CD4-positive, alpha-beta T cell treated with Interleukin-2 at 100 ng/mL for 4 hours (primary cell): ENCODE measurements at places on chromosomes 12 and 14.

DNA sequence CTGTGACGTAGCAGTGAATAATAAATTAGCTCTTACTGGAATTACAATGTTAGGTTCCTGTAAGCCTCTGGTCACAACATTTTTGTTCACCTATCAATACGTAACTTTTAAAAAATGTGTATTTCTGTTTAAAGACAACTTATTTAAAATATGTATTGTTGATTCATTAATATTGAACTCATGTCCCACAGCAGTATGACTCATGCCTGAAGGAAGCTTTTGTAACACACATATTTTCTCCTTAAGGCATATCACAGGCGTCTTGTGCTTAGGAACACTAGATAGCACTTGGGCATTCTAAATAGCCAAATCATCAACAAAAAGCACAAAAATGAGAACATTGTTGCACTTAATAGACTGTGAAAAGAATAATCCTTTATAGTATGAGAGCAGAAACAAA is 92.5 kb downstream of the GPHN start:
- no peak for DNase-seq

DNA sequence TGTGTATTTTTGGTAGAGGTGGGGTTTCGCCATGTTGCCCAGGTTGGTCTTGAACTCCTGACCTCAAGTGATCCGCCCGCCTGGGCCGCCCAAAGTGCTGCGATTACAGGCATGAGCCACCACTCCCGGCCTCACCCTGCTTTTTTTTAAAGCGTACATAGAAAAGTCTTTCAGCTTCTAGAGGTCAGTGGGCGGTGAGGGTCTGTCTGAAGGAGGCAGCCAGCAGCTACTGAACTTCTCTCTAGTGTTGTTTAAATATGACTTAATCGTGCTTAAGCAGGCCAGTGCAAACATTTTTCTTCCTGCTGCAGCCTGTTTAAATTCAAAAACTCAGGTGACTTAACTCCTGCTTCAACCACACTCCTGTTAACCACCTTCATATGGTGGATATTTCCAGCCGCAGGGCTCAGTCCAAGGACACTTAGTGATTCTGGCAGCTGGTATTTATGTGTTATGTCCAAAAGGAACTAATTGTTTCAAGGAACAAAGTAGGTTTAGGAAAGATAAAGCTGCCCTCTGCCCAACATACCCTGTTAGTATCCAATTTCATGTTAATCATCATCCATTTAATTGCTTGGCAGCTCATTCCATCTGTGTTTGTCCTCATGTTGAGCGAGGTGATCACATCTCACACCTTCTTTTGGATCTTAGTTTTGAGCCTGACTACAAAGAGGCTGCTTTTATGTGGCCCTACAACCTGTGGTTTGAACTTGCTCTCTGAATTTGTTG is 2.0 kb downstream of the PRKAB1 start:
- DNase-seq = no peak

GRCh38 chr12:64820593-64820992 is 3.9 kb upstream of the TBC1D30 start:
- DNase-seq = no peak

DNA sequence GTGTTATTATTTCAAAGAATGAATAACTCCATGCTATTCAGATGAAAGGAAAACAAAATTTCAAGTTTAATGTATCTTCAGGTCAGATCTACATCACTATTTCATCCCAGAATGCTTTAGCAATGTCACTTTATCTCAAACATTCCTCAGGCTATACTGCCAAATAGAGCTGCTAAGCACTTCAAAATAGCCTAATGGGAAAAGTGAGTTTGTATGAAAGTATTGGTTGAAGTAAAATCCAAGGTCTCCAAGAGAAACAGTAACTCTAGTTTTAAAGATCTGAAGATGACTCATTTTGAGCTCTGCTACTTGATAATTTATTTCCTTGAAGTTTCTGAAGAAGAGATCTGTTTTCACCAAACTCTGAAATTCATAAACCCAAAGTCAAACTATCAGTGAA is 466.2 kb upstream of the FOXG1 start:
- no peak for DNase-seq

DNA sequence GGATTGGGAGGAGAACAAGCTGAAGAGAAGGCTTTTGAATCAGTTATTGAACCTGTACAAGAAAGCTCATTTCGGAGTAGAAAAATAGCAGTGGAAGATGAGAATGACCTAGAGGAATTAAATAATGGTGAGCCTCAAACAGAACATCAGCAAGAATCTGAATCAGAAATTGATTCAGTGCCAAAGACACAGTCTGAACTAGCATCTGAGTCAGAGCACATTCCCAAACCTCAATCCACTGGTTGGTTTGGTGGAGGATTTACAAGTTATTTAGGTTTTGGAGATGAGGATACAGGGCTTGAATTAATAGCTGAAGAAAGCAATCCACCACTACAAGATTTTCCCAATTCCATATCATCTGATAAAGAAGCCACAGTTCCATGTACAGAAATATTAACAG is 13.5 kb downstream of the MIA2 start:
- no peak for DNase-seq

DNA sequence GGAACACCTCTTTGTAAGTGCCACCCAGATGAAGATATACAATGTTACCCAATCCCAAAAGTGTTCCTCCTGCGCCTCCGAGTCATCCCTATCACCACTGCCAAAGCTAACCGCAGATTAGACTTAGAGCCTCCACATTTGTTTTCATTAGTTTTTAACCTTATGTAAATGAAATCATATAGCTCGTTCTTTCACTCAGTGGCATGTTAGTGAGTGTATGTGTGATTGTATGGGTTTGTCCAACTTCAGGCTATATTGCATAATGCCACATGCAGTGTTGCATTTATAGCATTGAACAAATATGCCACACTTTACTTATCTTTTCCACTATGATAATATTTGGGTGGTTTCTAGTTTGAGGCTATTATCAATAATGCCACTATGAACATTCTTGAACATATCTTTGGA is 18.0 kb downstream of the MAP1LC3B2 start:
- no peak for DNase-seq

DNA sequence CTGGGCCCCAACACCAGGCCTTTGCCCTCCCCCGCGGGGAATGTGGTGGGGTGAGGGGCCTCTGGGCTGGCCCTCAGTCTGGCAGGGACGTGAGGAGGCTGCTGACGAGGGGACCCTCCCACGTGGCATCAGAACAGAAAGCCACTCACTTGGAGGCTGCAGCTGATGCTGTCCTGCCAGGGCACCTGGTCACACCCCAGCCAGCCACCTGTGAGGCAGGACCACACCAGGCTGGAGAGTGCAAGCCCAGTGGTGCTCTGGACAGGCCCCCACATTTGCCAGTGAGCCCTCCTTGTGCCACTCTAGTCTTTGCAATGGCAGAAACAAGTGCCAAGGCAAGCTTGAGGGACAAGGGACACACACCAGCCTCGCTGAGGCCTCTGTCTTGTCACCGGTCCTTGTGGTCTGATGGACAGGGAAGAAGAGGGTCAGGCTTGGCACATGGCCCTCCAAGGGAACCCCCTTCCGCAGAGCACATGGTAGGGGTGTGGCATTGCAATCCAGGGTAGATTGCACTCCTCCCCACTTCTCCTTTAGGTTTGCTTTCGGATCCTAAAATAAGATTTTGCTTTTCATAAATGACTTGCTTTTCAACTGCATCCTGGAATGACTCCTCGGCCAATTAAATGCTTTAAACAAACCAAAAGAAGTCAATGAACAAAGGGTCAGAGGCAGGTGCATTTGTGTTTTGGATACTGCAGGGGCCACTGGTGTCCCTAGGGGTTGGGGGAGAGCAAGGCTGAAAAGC is 53.7 kb downstream of the CCDC88C start:
- DNase-seq = no peak

DNA sequence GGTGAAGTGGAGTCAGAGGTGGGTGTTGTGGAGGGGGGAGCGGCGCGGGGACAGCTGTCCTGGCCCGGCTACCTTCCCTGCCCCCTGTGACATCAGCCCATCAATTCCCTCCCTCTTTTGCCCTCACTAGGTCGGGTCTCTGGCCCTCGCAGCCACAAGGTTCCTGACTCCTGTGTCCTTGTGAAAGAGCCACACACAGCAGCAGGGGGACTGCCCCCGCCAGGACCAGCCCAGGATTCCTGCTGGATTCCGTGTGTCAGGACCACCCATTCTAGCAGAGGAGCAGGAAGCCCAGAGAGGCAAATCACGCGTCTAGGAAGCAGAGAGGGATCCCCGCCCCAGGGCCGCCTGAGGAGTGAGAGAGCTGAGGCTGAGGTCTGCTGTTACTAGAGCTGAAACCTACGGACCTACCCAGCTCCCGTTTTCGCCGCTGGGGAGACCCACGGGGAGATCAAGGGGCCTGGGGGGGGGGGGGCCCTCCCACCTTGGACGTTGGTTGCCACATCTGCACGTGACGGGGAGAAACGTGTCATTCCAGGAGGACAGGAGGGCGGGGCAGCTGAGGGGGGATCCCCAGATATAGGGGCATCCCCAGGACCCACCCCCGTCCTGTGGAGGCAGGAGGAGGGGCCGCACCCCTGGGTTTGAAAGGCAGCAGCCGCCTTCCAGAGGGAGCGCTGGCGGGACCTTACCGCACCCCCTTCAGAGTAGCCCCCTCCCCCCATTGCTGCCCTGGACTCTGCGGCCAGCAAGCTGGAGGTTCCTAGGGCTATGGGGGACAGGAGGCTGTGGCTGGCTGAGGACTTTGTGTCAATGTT is 12.5 kb upstream of the INF2 start:
- DNase-seq = no peak

DNA sequence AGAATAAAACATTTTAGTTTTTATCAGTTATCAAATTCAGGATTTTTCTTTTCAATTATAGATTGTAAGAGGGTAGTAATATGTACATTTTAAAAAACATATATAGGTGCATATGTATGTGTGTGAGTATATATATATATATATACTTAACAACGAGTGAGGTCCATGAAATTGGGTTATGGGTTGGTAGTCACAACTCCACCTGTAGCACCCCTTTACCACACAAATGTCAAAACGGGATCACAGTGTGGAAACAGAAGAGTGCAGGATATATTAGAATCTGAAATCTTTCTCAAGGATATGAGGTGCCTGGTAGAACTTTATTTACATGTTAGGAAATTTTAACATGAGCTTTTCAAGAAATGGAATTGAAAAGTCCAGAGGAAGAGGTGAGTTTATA is 31.3 kb downstream of the MIA2 start:
- no peak for DNase-seq

- no peak for DNase-seq
Observed at GRCh38 chr14:101808020-101808641, 46.6 kb downstream of the PPP2R5C start.

DNA sequence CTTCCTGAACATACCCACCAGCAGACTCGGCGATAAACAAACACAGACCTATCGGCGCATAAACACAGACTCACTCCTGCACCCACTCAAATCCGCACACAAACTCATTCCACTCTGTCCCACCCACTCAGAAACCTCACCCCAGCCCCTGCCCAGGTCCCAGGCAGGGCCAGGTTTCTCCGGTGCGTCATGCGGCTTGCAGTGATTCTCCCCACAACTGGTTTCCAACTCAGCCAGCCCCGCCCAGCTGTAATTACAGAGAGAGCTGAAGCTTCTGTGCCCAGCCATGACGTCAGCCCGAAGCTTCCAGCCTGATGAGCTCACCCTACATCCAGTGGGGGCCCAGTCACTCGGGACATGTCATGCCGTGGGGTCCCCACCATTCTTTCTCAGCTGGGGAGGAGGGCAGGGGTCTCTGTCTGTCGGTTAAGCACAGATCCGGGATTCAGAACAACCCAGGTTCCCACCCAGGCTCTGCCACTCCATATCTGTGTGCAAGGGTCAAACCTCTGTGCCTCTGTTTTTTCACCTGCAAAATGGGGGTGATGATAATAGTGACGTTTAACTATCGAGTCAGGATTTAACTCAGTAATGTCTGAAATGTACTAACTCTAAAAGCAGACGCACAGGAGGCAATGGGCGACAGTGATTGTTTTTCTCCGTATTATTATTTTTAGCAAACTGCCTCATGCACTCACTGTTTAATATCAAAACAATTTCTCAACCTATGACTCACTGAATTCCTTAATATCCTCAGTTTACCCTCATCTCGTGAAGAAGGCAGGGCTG is 2.3 kb upstream of the HSPB8 start:
- no peak for DNase-seq

GRCh38 chr14:89309670-89310177 is 107.3 kb downstream of the FOXN3 start:
- DNase-seq = no peak

- DNase-seq = no peak
Observed at GRCh38 chr12:29224572-29224971, 75.5 kb downstream of the FAR2 start.

- DNase-seq = no peak
Observed at GRCh38 chr12:129294868-129295267, 441.6 kb downstream of the GLT1D1 start.

GRCh38 chr12:90841336-90841735 is 113.6 kb downstream of the CCER1 start:
- DNase-seq = no peak

- DNase-seq = no peak
Observed at GRCh38 chr14:82029038-82029437, 495.4 kb upstream of the SEL1L start.

GRCh38 chr12:31740628-31741027 is 11.8 kb upstream of the AMN1 start:
- no peak for DNase-seq

- DNase-seq = no peak
Observed at GRCh38 chr12:93972411-93973208, 175.8 kb upstream of the PLXNC1 start.

DNA sequence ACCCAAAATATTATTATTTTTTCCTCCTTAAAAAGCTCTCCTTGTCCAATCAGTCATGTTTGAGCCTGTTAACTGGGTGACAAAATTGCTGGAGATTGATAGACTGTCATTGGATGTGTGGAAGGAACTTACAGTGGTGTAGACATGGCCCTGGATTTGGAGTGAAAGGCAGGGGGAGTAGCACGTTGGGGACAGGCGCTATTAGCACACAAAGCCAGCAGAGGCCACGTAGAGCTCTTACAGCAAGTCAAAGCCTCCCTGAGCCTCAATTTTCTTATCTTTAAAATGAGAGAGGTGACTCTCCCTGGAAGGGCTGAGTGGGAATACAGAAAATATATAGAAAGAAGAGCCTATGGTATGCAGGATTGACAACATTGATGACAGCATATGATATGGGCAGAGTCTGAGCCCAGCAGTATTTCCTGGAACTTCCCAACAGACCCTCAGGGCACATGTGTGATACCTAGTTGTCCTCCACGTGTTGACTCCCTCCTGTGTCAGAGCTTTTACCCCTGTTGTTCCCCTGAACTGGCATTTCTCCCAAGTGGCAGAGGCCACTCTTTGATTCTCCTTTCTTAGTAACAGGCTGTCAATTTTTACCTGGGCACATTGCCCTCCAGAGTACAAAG is 504.9 kb downstream of the VRK1 start:
- DNase-seq = no peak

GRCh38 chr14:37622231-37622923 is 26.9 kb downstream of the TTC6 start:
- no peak for DNase-seq

- no peak for DNase-seq
Observed at GRCh38 chr14:52277552-52277951, 10.1 kb downstream of the PTGDR start.

GRCh38 chr14:26392498-26392897 is 205.3 kb downstream of the NOVA1 start:
- DNase-seq = no peak

DNA sequence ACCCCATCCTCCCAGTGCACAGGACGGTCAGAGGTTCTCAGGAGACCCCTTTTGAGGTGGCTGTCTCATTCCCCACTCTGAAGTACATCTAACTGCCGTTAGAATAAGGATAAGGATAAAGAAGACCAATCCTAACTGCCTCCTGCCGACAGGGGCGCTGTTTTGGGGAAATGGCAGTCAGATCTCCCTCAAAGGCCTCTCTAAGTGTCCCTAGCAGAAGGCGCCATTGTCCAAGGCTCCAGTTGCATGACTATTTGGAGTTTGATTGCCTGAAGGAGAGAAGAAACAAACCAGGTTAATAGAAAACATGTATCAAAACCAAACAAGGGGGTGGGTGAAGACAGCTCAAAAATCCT is 29.1 kb upstream of the KLRB1 start:
- no peak for DNase-seq
